Dermis microvascular lymphatic vessel endothelial cell (primary cell): ENCODE measurements at places on chromosomes 2 and 18.

GRCh38 chr2:141806090-141806489 is 324.7 kb downstream of the LRP1B start:
- DNase-seq, result no peak

DNA sequence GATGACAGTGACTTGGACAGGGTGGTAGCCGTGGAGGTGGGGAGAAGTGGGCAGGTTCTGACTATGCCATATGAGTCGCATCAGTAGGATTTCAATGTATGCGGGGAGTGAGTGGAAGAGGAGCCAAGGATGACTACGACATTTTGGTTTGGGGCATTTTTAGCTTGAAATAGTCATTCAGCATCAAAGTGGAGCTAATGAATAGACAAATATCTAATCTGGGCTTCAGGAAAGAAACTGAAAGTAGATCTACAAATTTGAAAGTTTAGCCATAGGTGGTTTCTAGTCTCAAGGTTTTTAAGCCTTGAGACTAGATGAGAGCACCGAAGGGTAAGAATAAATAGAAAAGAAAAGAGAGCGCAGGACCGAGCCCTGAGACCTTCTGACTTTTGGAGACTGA is 58.3 kb downstream of the FEZ2 start:
- DNase-seq, result no peak

- no peak for DNase-seq
These were observed 4.5 kb upstream of the ATL2 start for GRCh38 chr2:38381381-38382143.

DNA sequence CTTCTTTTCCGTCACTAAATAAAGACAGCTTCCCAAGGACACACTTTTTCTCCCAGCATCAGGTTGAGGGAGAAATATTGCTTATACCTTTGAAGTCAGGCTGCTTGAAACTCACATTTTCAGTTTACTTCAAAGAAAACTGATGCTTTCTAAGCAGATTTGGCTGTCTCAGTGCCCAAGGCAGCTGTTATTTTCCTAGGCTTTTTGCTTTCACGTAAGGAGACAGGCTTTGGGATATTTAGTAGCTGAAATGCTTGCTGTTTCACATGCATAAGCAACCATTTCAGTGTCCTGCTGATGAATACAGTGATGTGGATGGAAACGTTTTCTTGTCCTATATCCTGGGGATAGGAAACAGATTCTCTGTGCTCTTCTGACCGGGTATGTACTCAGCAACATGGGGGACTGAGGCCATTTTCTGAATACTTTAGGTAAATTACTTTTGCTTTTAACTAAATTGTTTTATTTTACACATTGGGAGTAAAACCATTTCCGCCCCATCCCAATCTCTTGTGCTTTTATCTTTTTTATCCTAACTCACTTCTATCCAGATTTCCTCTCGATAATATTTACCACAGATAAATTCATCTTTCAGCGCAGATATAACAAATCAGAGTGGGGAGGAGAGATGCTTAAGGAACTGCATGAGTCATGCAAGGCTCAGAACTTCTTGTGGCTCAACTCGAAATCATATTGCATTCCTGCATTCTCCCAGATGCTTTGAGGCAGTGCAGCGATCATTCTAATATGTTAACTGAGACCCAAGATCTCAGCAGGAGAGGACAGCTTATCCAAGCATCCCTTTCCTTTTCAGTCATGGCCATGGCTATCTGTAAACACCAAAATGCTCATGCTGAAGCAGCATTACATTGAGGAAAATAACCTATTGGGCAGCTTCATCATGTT is 22.2 kb downstream of the GALR1 start:
- no peak for DNase-seq

GRCh38 chr2:44805401-44806235 is 135.9 kb upstream of the SIX3 start:
- DNase-seq, result no peak

GRCh38 chr2:99981840-99982239 is 160.6 kb downstream of the AFF3 start:
- no peak for DNase-seq
